ENCODE measurements at places on chromosomes 2 and 18.

DNA sequence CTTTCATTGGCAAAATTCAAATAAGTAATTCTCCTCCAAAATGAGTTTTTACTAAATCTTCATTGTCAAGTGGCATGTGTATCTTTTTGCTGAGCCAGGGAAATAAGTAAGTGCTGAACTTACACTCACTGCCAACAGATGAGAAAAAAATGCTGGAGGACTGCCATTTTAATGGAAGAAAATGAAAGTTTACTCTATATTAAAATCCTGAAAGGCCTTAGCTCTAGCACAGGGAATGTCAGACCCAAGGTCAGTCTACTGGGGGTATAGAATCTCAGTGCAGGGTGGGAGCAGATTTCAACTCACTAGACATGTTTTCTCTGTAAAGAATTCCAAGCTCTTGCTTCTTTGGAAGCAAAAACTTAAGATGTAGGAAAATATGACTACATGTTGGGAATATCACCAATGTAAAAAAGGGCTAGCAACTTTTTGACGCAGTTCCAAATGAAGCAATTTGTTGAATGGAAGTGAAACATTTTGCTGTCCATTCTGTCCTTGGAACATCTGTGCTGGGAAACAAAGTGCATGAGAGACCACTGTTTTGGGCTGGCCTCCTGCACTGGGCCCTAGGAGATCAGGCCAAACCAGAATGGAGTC is 127.0 kb downstream of the ST6GAL2 start:
- DNase-seq, result no peak

DNA sequence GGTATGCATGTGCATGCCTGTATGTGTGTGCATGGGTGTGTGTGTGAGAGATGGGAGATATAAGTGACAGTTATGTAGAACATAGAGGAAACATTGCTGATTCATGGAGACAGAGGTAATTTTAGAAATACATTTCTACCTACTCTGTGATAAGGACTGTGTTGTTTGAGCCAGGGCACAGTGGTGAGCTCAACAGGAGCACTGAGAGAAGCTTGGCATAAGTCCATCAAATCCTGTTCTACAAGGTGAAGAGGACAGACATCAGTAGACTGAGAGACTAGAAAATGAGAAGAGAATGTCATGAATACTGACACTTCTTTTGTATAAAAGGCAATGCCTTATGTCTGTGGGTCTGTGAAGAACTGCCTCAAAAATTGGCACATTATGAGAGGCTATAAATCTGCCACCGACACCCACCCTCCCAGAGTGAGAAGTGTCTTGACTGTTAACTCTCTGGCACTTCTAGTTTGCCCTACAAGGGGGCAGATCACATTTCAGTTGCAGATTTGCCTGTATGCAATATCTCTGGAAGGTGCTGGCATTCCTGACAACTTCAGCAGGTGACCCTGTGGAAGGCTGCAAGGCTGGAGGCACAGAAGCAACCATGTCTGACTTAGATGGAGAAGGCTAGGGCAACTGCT is 962.3 kb upstream of the NRXN1 start:
- no peak for DNase-seq

DNA sequence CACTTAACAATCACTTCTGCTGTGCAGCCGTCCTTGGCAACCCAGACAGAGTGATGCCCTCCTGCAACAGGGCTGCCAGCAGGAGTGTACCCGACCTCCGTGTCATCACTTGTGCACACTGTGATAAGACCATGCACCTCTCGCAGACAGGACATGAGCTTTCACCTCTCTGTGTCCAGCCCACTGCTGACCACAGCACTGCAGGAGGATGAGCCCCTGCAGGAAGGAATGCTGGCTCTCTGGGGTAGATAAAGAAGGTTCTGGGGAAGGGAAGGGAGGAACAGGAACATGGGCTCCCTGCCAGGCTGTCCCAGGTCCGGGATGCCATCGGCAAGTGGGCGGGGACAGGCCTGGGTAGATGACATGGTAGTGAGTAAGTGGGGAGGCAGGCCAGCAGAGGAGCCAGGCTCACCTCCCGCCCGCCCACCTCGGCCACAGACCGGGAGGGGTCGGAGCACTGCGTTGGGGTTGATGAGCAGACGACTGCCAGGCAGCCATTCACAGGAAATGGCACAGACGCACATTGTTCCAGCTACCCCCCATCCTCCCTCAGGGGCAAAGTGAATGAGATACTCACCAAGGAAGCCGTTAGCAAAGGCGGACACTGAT is 18.6 kb upstream of the COL6A3 start:
- DNase-seq, result peak; percentile 87

- no peak for DNase-seq
These were observed 17.2 kb downstream of the GPC1 start for GRCh38 chr2:240452462-240453256.

GRCh38 chr2:27211241-27211942 is 449 bp upstream of the ATRAID start:
- no peak for DNase-seq

GRCh38 chr2:38505779-38506178 is 96.9 kb downstream of the HNRNPLL start:
- peak; percentile 10 for DNase-seq

- no peak for DNase-seq
These were observed 33.6 kb upstream of the ROCK2 start for GRCh38 chr2:11377928-11378545.

GRCh38 chr2:111198701-111199100 is 78.0 kb downstream of the BCL2L11 start:
- DNase-seq, result no peak
